Mucosa of descending colon (tissue), 3 donors: ENCODE measurements at places on chromosomes 1 and 21. TPM values are rescaled to one million over a fixed set of nuclear protein-coding genes. Genes with fewer than 3 reads are reported as not detected.

IGFN1 gene
- 0.03 TPM for total RNA-seq

OR2L3 gene
- total RNA-seq: not detected

ESPN gene
- total RNA-seq: 137 TPM

COA6 gene
- total RNA-seq: 33.1 TPM

ANGPTL3 gene
- not detected for total RNA-seq

HNRNPCL1 gene
- not detected for total RNA-seq

DNA sequence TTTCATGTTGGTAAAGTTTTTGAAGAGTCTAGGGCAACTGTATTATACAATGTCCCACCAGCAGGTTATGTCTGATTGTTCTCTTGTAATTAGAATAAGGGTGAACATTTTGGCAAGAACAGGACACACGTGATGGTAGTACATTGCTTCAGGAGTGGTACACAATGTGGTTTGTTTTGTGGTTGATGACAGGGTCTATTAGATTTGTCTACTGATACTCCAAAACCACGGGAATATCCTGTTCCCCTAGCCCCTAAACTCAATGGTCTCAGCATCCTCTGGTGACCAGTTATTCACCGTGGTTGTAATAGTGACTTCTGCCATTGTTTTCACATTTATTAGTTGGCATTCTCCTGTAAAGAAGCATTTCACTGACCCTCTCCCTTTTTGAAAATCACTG, 22.1 kb upstream of the ACTA1 start:
- DNase-seq: no peak

GRCh38 chr21:21162786-21163185, 164.6 kb downstream of the NCAM2 start:
- DNase-seq: no peak

GRCh38 chr1:9624081-9624480, 27.4 kb upstream of the PIK3CD start:
- no peak for DNase-seq

DNA sequence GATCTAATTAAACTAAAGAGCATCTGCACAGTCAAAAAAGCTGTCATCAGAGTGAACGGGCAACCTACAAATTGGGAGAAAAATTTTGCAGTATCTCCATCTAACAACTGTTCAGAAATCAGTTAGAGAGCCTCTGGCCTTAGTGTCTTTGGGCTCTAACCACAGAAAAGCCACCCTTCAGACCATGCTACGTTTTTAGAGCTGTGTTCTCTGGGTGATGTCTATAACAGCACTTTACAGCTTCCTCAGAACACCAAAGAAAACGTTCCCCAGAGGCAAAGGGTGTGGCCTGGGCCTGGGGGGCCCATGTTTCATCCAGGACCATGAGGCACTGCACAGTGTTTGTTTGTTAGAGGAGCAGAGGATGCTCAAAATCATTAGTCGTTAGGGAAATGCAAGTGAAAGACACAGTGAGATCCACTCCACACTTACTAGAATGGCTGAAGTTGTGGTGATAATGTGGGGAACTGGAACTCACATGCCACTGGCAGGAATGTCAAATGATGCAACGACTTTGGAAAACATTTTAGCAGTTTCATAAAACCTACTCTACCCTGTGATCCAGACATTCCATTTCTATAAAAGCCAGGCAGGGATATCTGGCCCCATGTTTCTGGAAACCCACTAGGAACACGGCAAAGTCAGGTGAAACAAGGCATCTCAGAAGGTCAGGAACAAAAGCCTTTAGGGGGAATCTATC, 250.4 kb upstream of the HOOK1 start:
- DNase-seq: no peak

GRCh38 chr1:226425431-226426031, 17.6 kb upstream of the PARP1 start:
- DNase-seq: no peak

GRCh38 chr1:50994997-50995396, 25.0 kb downstream of the CDKN2C start:
- no peak for DNase-seq

- DNase-seq: no peak
Observed at GRCh38 chr1:30321246-30321910, 402.0 kb downstream of the MATN1 start.

GRCh38 chr1:177490036-177490639, 319.4 kb downstream of the BRINP2 start:
- no peak for DNase-seq
